ENCODE measurements at places on chromosomes 5 and 9.

GRCh38 chr5:90338712-90339372 lies 70.7 kb downstream of the CETN3 start:
- no peak for DNase-seq

DNA sequence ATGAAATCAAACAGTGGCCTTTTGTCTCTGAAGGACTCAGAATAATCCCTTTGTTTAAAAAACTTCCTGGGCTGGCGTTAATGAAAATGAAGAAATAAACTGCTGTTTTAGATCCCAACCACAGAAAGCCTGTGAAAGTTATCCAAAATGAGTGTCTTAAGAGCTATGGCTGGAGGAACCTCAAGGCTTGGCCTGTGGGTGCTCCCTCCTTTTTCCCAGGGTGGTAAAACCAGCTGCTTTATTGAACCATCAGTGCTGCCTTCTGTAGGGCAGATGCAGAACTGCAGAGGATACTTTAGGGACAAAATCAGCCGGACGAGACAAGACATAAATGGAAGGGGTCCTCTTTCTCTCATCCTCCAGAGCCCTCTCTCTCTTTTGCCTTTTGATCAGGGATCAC lies 100.9 kb downstream of the SMARCA2 start:
- DNase-seq, result peak; percentile 24

DNA sequence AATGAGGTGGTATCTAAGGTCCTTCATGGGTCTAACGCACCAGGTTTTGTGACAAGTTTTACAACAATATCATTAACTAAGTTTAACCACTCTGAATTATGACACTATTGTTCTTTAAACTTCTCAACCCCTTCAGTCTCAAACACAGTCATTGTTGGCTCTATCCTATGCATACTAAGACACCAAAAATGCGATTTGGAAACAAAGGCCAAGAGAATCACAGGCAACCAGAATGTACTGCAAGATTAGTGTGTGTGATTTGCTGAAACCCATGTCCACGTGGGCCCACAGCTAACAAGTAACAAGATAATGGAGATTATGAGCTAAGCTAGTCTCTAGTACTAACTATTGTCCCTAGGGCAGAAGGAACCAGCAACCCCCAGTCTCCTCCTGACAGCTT lies 142.2 kb upstream of the RANBP3L start:
- no peak for DNase-seq

GRCh38 chr5:141765896-141766551 lies 84.0 kb upstream of the ARAP3 start:
- no peak for DNase-seq

DNA sequence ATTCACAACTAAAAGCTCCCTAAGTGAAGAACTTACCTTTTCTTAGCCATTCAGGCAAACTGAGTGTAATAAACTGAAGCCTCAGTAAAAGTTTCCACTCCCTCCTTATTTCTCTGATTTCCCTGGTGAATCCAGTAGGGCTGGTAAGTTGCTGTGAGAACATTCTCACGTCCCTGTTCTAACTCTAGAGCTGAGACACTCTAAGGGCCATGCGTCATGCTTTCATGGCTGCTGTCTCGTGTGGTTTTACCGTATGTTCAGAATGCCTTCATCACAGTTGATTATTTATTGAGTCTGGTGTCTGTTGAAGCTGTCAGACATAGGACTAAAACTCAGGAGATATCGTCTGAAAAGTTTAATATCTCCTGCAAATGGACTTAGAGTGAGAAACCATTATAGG lies 1.3 kb downstream of the OR2S2 start:
- DNase-seq, result no peak

- DNase-seq, result no peak
These were observed 9.7 kb downstream of the FGFR4 start for GRCh38 chr5:177096162-177097015.

DNA sequence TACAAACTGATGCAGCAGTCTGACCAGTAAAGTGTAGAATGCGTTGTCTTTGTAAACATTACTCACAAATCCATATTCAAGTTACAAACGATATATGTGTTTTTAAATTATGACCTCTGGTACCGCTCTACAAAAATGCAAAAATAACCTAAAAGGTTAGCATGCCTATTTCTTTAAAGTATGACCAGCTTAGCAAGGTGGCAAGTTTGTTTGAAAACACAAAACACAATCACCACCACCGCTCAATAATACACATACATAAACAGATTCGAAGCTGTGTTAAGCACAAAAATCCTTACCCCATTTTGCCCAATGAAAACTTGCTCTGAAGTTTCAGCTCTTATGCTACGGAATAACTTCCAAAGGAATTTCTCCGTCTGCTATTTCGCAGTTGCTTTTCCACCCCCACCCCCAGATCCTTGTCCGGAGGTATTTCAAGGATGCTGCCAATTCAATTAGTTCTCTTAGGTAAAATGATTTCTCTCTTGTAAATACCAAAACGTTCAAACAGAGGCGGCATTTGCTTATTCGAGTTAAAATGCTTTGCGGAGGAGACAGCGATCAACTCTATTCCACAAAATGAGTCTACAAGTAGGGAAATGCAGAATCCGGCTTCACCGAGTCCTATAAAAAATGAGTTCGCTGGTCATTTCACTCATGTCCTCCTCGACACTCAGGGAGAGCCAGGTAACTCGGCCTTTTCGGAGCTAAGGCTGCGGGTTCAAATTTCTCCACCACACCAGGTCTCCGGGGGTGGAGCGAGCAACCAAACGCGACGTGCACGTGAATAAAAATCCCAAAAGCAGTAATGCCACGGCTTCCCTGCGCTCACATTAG lies 1.2 kb downstream of the HOMER1 start:
- DNase-seq, result peak; percentile 23

DNA sequence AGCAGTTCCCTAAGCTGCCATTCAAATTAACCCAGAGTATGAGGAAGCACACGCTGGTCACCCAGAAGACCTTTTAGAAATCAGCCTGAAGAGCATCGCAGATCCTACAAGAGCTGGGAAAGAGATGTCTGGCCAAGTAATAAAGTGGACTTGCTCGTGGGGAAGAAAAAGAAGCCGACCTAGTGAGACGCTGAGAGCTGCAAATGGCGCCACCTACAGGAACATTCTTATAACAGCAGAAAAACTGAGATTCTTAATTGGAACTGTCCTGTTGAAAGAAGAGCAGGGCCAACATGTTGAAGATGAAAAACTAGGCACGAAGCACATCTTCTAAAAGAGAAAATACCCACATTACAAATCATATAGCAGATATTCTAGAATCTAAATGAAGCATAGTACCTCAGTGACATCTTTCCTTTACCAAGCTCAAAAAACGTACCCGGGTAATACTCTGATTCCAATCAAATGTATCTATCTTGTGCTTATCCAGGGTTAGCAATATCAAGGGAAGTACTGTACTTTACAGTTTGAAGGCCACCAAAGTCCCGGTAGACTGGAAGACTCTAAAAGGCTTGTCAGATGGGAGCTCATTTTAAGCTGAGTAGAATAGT lies 3.9 kb upstream of the GNAQ start:
- peak; percentile 58 for DNase-seq

- no peak for DNase-seq
These were observed 868.1 kb upstream of the CDH9 start for GRCh38 chr5:27906481-27906880.

GRCh38 chr9:70760228-70760627 lies 345.8 kb upstream of the KLF9 start:
- DNase-seq, result no peak

- no peak for DNase-seq
These were observed 93.2 kb downstream of the EQTN start for GRCh38 chr9:27203783-27204182.

Data from HEK293T (cell line).